ENCODE measurements at places on chromosomes 7 and 10.

DNA sequence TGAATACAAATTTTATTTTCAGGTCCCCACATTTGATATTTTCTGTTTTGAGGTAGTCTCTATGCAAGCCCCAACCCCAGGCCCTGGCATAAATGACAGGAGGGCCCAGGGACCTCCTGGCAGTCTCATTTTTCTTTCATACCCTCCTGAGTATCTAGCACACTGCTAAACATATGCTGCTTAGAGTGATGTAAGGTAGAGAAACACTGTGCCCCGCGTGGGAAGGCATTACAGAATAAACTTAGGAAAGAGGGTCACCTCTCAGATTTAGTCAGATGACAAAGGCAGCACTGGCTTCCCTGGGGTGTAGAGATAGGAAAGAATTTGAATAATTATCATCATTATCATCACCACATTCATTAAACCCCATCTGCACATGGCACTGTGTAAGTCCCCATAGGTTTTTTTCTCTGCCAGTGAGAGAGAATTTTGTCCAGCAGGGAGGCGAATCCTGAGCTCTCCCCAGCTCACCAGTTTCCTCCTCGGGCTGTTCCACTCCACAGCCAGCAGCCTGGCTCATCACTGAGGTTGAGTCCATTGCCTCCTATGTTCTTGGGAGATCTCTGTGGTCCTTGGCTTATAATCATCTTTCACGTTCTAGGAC is 507.3 kb upstream of the GALNT17 start:
- DNase-seq, result no peak

- DNase-seq, result no peak
These were observed 238.7 kb upstream of the TCF7L2 start for GRCh38 chr10:112711366-112711765.

DNA sequence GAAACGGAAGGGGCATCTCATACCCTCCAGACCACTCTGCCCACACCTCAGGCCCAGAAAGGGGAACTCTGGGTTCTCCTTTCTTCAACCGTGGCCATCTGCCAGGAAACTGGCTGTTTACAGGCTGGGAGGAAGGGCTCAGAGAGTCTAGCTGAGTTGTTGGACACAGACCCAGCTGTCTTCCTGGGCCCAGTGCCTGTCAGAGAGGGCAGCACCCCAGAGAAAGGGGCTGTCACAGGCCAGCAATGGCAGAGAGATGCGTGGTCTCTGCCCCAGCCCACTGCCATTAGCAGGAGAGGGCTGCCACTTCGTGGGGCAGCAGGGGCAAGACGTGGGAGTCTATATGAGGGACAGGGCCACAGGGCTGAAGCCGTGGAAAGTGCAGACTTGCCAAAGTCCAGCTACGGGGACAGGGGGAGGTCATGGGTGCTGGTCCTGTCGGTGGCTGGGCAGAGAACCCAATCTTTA is 11.0 kb downstream of the GRID1 start:
- peak; percentile 68 for DNase-seq

- no peak for DNase-seq
These were observed 91.1 kb upstream of the TNS3 start for GRCh38 chr7:47672977-47673381.

GRCh38 chr7:41476460-41476803 is 226.5 kb downstream of the INHBA start:
- no peak for DNase-seq

- DNase-seq, result no peak
These were observed 49.7 kb downstream of the COL17A1 start for GRCh38 chr10:104036069-104036384.

DNA sequence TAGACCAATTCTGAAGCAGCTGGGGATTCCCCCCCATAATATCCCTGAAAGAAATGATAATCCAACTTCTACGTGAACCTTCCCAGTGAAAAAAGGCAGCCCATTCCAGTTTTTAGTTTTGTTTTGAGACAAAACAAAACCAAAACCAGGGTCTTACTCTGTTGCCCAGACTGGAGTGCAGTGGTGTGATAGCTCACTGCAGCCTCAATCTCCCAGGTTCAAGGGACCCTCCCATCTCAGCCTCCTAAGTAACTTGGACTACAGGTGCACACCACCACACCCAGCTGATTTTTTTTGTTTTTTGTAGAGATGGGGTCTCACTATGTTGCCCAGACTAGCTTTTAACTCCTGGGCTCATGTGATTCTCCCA is 12.5 kb upstream of the ARPC1A start:
- DNase-seq, result peak; percentile 7

DNA sequence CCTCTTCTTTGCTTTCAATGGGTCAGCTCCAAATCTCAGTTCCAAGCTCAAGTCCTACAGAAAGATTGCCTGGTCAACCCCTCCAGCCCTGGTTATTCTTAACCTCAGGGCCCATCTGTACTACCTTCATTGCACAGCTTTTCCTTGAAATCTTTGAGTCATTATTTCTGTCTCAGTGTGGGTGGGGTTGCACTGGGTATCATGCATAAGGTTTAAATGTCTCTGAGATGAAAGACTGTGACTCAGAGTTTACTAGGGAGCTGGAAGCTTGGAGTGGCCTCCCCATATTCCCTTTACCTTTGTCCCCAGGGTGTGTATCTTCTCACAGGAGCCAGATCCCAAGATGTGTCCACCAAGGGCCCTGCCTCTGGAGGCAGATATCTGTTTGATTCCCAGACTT is 3.3 kb upstream of the OR6V1 start:
- DNase-seq, result no peak

DNA sequence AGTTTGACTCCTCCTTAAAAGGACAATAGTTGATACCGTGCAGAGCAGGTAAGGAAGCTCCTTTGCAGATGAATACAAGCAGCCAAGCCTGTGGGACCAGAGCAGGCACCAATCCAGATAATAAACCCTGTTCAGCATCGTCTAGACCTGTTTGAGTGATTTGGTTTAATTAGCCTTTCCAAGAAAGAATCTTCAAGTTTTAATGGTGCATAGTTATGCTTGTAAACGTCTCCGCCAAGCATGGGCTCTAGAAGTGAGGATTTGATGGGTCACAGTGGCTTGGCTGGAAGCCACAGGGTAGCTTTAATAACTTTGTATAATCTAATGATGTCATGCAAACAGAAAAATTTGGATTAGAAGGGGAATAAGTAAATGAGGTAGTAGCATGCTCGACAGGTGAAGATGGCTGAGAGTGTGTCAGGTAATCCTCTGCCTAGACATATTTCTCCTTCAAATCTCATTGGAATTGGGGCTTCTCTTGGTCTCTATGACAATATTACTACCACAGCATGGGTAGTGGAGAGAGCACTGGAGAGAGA is 188.4 kb downstream of the DYNC1I1 start:
- DNase-seq, result no peak

GRCh38 chr7:754531-755412 is 27.7 kb upstream of the PRKAR1B start:
- no peak for DNase-seq

DNA sequence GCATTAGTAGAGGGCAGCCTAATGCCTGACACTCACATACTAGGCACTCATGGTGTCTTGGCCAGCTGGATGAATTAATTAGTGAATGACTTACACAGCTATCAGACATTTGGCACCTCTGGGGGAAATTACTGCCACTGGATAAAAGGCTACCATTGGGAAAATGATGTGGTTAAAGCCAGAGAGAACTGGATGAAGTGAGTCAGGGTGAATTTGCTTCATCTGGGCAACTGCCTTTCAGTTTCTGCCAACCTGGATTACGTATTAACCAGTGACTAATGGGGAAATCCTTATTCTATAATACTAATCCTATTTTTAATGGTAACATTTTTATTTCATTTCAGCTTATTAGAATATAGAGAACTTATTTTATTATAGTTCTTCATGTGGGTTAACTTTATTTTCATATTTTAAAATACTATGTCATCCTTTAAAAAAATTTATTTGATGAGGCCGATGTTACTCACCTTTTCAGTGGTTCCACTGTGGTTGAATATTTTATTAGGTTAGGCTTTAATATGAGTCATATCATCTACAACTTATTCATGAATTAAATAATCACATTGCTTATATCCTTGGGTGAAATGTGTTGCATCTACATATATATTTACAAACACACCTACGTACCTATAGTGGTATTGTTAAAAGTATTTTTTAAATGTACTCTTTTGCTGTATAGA is 85.6 kb upstream of the CAPZA2 start:
- DNase-seq, result no peak

DNA sequence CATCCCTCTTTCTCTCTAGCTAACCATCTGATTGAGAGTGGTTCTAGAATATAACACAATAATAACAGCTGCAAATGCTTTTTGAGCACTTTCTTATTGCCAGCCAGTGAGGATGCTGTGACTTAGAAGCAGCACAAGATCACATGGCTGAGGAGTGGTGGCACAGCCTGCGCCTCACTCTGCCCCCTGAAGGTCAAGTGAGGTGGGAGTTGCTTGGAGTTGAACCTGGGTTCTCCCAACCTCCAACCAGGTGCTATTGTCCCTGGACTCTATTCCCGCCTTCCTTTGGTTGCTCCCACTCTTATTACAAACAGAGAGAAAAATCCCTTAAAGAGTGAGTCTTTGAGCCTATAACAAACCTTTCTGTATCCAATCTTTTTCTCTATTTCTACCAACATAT is 280.3 kb upstream of the PODXL start:
- DNase-seq, result no peak

GRCh38 chr7:93284908-93285307 is 52.7 kb downstream of the VPS50 start:
- no peak for DNase-seq

- no peak for DNase-seq
These were observed 38.2 kb downstream of the AGAP3 start for GRCh38 chr7:151124481-151124880.

GRCh38 chr7:5564894-5565293 is 141.3 kb upstream of the TNRC18 start:
- DNase-seq, result no peak

DNA sequence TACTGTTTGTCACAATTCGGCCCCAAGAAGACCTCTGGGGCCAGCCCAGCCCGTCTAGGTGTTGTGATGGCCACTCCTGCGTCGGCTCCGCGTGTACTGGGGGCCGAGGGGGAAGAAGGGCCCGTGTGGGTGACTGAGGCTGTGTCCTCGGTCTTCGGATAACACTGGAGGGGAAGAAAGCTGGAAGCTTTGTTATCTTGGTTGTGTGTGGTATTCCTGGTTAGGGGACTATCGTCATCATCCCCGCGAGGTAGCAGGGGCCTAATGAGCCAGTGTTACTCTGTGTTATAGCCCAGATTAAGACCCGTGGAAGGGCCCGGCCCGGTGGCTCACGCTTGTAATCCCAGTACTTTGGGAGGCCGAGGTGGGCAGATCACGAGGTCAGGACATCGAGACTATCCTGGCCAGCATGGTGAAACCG is 854 bp downstream of the MTG1 start:
- no peak for DNase-seq

DNA sequence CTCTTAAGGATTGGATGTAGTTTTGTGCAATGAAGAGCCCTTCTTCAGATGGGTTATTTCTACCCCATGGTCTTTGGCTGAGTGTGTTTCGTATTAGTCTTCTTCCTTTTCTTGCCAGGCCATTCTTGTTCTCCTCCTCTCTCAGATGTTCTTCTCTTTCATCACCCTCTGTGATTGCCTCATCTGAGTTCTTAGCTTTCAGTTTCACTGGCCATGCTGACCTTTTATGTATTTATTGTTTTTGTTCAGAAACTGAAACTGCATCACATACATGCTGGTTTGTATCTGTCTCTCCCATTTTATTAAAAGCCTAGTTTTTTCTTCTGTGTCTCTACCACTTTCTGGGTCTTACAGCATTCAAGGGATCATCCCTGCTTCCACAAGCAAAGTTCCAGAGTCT is 21.7 kb upstream of the PCGF5 start:
- peak; percentile 56 for DNase-seq

DNA sequence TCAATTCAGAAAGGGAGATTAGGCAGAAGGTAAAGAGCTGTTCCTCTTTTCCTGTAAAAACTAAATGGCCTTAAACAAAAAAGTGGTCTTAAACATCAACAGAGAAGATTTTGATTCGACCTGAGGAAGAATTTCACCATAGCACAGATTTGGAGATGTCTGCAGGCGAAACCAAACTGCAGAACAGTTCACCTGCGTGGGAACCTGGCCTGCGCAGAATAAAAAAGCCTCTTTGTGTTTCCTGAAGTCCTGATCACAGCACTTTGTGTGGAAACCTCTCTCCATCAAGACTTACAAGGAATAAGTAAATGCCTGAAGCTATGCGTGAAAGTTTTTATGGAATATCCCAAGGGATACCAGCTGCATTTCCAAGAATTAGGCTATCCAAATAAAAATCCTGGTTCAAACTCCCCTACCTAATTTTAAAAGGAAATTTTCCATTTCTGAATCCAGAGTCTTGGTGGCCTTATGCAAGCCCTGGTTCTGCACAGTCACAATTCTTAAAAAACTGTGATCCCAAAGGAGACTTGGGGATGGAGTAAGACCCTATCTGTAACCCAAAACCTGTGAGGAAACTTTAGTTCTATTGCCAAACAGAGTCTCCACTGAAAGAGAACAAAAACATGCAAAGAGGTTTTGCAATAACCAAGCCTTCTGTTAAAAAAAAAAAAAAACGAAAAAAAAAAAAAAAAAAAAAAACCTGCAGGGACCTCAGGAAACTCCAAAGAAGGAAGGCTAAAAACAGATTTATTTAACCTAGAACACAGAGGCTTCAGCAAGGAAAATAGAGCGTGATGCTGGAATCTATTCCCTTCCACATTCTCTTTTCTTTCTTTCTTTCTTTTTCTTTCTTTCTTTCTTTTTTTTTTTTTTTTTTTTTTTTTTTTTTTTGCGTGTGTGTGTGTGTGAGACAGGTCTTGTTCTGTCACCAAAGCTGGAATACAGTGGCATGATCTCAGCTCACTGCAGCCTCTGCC is 10.4 kb downstream of the CALML3 start:
- DNase-seq, result no peak

DNA sequence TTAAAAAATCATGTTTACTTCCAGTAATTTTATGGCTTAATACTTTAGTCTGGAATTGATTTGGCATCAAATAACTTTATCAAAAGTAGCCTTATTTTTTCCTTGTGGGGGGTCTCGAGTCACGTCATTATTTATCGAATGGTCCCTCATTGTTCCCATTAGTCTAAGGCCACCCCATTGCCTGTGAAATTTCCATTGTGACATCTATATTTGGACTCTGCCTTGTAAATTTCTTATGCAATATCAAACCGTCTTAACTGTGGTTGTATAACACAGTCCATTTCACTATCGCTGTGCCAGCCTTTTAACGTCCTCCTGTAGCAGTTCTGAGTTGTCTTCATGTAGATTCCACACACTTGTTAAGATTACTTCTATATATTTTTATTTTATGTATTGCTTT is 103.9 kb upstream of the RET start:
- DNase-seq, result no peak

Data from hematopoietic multipotent progenitor cell (in vitro differentiated cells).